Neural crest cell (in vitro differentiated cells): ENCODE measurements at places on chromosomes 3 and 15. TPM values are rescaled to one million over a fixed set of nuclear protein-coding genes. Genes with fewer than 3 reads are reported as not detected.

Gene STRIT1
- total RNA-seq, result not detected in 2 replicates

Gene TPRG1
- total RNA-seq, result 0.61 and 0.91 TPM in 2 replicates

DNA sequence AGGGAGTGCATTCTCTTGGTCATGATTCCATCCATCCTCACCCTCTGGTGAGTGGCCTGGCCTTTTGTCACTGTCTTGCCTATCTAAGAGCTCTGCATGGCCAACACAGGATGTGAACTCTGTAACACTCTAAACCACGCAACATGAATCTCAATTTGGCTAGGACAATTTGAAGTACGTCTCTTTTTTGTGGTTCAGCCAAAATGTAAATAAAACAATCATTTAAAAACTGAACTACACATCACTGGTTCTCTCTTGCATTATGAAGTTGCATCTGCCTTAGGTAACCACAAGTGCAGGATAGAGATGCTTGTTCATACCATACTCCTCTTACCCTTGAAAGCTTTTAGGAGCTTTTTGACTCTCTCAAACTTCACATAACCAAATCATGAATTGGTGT is 27.3 kb downstream of the CCR3 start:
- H3K4me1 ChIP-seq, result no peaks in the 10 kb centered on the region
- DNase-seq, result no peak
- H3K4me3 ChIP-seq, result no peak overlapping the region

Gene NFKBIZ
- total RNA-seq, result 6.2 and 9.9 TPM in 2 replicates

GRCh38 chr3:173568623-173569022 is 171.1 kb downstream of the NLGN1 start:
- H3K4me3 ChIP-seq, result no peak overlapping the region
- no peaks in the 10 kb centered on the region for H3K27me3 ChIP-seq
- no peaks in the 10 kb centered on the region for H3K36me3 ChIP-seq
- H3K4me1 ChIP-seq, result no peaks in the 10 kb centered on the region
- DNase-seq, result no peak

DNA sequence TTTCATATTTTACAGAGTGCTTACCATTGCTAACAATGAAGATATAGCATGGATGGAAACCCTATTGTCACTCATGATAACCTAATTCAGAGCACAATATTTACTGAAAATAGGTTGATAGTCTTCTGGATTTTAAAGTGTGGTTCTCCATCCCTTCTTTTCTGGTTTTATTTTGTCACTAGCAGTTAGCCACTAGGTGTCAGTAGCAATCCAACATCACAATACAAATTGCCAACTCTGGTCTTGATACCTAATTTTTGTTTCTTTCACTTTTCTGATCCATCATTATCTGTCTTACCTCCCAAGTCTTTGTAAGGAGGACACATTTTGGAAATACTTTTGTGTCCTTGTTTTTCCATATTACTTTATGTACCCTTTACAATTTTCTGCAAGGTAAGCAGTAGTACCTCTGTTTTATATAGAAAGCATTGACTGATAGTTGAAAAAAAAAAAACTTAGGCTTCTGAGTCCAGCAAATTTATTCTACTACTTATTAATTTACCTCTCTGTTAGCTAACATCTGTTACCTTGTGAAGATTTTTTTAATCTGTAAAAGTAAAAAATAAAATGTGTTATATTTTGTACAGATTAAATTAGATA is 28.3 kb upstream of the CRYBG3 start:
- no peak overlapping the region for H3K27ac ChIP-seq
- H3K4me1 ChIP-seq, result no peaks in the 10 kb centered on the region
- H3K4me3 ChIP-seq, result no peak overlapping the region
- DNase-seq, result no peak

DNA sequence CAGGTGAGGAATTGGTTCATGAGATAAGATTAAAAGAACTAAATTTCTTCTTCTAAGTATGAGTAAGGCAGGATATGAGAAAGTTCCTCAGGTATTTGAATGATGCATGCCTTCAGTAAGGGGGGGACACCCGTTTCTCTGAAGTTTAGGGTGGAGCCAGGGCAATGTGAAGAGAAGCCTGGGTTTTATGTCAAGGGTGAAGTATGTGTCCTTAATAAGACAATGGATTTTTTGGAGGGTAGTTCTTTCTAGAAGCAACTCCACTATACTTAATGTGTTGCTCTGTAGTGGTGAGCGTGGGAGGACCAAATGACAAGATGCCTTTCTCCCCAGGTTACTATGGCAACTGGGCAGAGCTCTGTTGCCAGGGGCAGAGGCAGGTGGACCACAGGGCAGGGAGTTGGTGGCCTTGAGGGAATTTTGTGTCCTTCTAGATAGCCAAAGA is 44.0 kb downstream of the PHLDB2 start:
- peaks cover 37% of the 10 kb centered on the region for H3K36me3 ChIP-seq
- H3K27me3 ChIP-seq, result no peaks in the 10 kb centered on the region
- H3K4me1 ChIP-seq, result peaks cover 18% of the 10 kb centered on the region

- H3K27me3 ChIP-seq, result no peaks in the 10 kb centered on the region
- no peak overlapping the region for H3K4me3 ChIP-seq
- peak overlapping the region; percentile 53 for H3K27ac ChIP-seq
These were observed 62.7 kb upstream of the RNU6-1 start for GRCh38 chr15:67902579-67903009.

DNA sequence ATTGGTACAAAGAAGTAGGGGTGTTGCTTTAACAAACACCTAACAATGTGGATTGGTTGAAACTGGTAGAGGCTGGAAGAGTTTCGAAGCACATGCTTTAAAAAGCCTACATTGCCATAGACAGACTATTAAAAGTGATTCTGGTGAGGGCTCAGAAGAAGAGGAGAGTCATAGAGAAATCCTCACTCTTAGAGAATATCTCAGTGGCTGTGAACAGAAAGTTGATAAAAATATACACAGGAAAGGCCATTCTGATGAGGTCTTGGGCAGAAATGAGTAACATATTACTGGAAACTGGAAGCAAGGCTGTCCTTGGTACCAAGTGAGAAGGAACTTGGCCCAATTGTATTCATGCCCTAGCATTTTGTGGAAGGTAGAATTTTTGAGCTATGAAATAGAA is 173.7 kb upstream of the CRBN start:
- no peak overlapping the region for H3K4me3 ChIP-seq
- H3K36me3 ChIP-seq, result no peaks in the 10 kb centered on the region
- no peaks in the 10 kb centered on the region for H3K27me3 ChIP-seq

- no peak overlapping the region for H3K4me3 ChIP-seq
- no peaks in the 10 kb centered on the region for H3K36me3 ChIP-seq
- peaks cover 7% of the 10 kb centered on the region for H3K4me1 ChIP-seq
- no peaks in the 10 kb centered on the region for H3K27me3 ChIP-seq
These were observed 567.9 kb upstream of the GBE1 start for GRCh38 chr3:82329300-82329699.

GRCh38 chr3:55567615-55568014 is 80.5 kb upstream of the WNT5A start:
- H3K4me3 ChIP-seq, result no peak overlapping the region
- H3K27me3 ChIP-seq, result no peaks in the 10 kb centered on the region
- no peak overlapping the region for H3K27ac ChIP-seq

Gene TMOD3
- total RNA-seq, result 29.3 and 29.8 TPM in 2 replicates

DNA sequence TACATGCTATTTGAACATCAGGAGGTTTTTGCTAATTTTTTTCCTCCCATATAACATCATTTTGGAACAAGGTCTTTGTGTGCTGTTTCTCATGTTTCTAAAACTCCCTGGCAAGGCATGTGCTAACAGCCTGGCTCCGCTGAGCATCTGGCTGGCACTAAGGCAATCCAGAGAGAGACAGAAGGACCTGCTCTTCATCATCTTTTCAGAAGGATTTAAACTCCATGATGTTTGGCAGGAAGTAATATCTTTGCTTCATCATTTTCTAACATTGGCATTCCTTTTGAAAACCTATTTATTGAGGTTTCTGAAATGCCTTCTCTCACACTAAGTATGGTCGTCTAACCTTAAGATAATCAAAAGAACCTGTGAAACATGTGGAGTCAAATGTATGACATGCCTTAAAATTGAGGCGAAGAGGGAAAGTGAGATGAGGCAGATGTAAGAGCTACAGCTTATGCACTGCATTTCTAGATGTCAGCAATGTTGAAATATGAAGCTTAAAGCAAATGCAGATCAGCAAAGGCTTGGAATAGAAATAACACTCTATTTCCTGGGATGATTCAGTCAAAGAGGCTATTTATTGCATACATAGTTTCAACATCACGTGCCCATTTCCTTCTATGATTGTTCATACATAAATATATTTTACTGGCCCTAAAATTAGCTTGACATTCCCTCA is 592.0 kb downstream of the ZNF385D start:
- no peaks in the 10 kb centered on the region for H3K4me1 ChIP-seq
- no peak overlapping the region for H3K4me3 ChIP-seq
- no peaks in the 10 kb centered on the region for H3K27me3 ChIP-seq

Gene MINAR1
- 1.9 and 2.0 TPM in 2 replicates for total RNA-seq

- no peak for DNase-seq
- H3K36me3 ChIP-seq, result no peaks in the 10 kb centered on the region
- no peak overlapping the region for H3K27ac ChIP-seq
These were observed 115.6 kb downstream of the OCA2 start for GRCh38 chr15:27983496-27983895.

Gene ALAS1
- total RNA-seq, result 47.8 and 53.0 TPM in 2 replicates

GRCh38 chr3:28139288-28139687 is 102.1 kb upstream of the CMC1 start:
- H3K27me3 ChIP-seq, result no peaks in the 10 kb centered on the region
- DNase-seq, result no peak
- no peak overlapping the region for H3K27ac ChIP-seq
- no peak overlapping the region for H3K4me3 ChIP-seq

GRCh38 chr3:14512942-14513327 is 27.2 kb downstream of the GRIP2 start:
- peaks cover 16% of the 10 kb centered on the region for H3K4me1 ChIP-seq
- H3K4me3 ChIP-seq, result no peak overlapping the region
- no peak for DNase-seq

Gene RASGRF1
- 0.16 and 0.55 TPM in 2 replicates for total RNA-seq

DNA sequence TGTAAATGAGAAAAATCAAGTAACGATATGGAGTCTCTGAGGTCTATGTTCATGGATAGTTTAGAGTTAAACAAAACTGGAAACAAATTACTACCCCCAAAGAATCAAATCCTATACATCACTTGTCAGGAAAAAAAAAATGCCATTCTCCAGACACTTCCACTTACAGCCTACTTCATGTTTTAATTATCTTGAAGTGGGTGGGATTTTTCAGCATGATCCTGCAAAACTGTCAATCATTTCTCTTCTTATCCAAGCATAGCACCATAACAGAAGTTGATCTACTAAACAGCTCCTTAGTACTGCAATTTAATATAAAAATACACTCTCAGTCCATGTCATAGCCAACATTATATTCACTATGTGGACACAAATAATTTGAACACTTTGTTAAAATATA is 833.9 kb downstream of the TUSC7 start:
- no peaks in the 10 kb centered on the region for H3K36me3 ChIP-seq
- H3K27me3 ChIP-seq, result no peaks in the 10 kb centered on the region
- no peak overlapping the region for H3K4me3 ChIP-seq
- H3K27ac ChIP-seq, result no peak overlapping the region

Gene CD200
- total RNA-seq, result 66.7 and 67.0 TPM in 2 replicates

DNA sequence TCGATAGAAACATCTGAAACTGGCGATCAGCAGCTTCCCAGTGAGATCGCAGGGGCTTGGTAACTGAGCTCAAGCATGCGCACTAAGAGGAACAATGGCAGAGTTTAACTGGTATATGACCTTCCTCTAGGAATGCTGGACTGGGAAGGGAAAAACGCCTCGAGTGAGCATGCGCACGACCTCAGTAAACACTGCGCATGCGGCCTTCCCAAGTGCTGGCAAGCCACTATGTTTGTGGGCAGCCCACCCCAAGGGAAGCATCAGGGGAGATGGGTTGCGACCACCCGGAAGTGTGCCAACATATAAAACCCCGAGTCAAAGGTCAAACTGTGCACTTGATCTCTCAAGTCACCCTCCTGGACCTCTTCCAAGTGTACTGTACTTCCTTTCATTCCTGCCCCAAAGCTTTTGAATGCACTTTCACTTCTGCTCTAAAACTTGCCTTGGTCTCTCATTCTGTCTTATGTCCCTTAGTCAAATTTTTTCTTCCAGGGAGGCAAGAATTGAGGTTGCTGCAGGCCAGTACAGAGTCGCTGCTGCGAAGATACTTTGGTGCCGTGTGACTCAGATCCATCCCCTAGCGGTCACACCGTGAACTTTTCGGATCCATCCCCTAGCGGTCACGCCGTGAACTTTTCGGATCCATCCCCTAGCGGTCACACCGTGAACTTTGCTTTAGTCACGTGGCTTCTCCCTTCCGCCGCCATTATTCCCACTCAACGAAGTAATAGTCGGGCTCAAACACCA is 243.3 kb downstream of the FAM43A start:
- no peaks in the 10 kb centered on the region for H3K27me3 ChIP-seq
- DNase-seq, result peak; percentile 23
- H3K27ac ChIP-seq, result no peak overlapping the region
- peaks cover 3% of the 10 kb centered on the region for H3K36me3 ChIP-seq
- H3K4me1 ChIP-seq, result peaks cover 17% of the 10 kb centered on the region

DNA sequence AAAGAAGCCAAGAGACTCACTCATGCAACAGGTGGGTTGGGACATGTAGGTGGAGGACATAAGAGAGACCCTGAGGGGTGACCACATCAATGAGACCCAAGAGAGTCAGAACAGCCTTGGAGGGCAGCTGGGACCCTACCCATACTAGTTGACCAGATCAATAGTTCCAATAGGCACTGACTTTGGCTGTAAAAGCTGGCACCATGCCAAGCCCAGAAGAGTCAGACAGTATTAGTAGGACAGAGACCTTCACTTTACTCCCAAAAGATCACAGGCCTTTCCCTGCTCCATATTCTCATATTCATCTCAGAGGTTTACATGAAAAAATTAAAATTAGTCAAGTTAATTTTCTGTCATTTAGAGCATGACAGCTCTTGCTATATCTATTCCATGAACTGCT is 20.9 kb upstream of the GABRR3 start:
- no peak overlapping the region for H3K27ac ChIP-seq
- no peak overlapping the region for H3K4me3 ChIP-seq
- no peaks in the 10 kb centered on the region for H3K4me1 ChIP-seq
- DNase-seq, result no peak

GRCh38 chr15:51842852-51843737 is 13.6 kb downstream of the TMOD3 start:
- H3K27ac ChIP-seq, result no peak overlapping the region
- DNase-seq, result no peak
- H3K4me3 ChIP-seq, result no peak overlapping the region

Gene OR5K1
- not detected in 2 replicates for total RNA-seq

DNA sequence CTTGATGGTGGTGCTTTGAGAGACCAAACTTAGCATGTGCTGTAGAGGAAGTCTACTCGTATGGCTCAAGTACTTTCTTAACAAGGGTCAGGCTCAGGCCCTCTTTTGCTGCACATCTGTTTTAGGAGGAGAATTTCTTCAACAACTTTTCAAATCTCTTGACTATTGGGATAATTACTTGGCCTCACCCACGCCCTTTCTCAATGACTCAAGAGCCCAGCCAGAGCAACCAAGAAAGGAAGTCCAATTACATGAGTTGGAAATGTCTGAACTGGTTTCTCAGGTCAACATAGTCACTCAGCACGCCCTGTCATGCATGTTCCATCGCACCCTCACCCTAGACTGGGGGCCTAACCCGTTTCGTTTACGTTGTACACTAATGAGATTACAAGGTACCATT is 44.8 kb upstream of the UMPS start:
- H3K4me3 ChIP-seq, result no peak overlapping the region
- no peak for DNase-seq
- no peaks in the 10 kb centered on the region for H3K27me3 ChIP-seq
- no peaks in the 10 kb centered on the region for H3K36me3 ChIP-seq
- peaks cover 13% of the 10 kb centered on the region for H3K4me1 ChIP-seq

- H3K27me3 ChIP-seq, result peaks cover 4% of the 10 kb centered on the region
- H3K36me3 ChIP-seq, result no peaks in the 10 kb centered on the region
- H3K4me3 ChIP-seq, result no peak overlapping the region
- DNase-seq, result no peak
These were observed 112.0 kb downstream of the WNT7A start for GRCh38 chr3:13767896-13768295.

GRCh38 chr3:45927881-45928280 is 15.4 kb upstream of the CXCR6 start:
- no peak overlapping the region for H3K4me3 ChIP-seq
- DNase-seq, result no peak
- H3K27me3 ChIP-seq, result no peaks in the 10 kb centered on the region
- H3K4me1 ChIP-seq, result no peaks in the 10 kb centered on the region
